ENCODE measurements at places on chromosomes 5 and 9.

- DNase-seq, result no peak
Measured at GRCh38 chr9:6714176-6714575, 43.6 kb upstream of the KDM4C start.

- DNase-seq, result no peak
Measured at GRCh38 chr5:115435065-115435777, 109.4 kb downstream of the FEM1C start.

DNA sequence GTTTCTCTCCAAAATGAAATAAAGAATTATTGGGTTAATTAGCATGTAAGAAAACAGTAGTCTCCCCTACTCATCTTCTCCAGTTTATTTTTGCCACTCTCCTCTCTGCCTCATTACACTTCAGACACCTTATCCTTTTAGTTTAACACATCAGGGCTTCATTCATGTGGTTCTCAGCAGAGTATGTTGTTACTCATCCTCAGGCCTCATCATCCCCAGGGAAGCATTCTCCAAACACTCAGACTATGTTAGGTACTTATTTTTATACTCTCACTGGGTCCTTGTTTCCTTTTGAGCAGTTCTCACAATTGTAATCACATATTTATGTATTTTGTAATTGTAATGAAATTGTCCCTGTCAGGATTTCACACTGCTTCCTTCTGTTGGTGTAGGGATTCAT lies 470.5 kb downstream of the PDE4D start:
- DNase-seq, result no peak

GRCh38 chr9:114769624-114770023 lies 36.2 kb downstream of the TNFSF15 start:
- peak; percentile 44 for DNase-seq

DNA sequence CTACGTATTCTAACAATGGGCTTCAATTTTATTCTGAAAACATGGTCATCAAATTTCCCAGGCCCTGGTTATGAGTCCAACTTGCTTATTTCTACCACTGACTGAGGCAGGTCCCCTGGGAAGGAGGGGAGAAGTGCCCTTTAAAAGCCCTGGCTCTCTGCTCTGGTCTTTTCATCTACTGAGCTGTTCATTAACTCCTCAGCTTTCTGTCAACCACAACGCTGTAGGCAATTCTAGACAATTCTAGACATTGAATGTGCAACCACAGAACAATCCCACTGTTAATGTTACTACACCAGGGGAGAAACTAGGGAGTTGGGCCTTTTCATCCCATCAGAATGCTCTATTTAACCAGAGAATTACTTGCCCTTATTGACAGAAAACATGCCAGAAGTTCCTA lies 10.0 kb downstream of the MOCS2 start:
- no peak for DNase-seq

GRCh38 chr5:120388016-120388781 lies 75.9 kb upstream of the PRR16 start:
- peak; percentile 5 for DNase-seq

GRCh38 chr5:51225789-51226742 lies 157.2 kb upstream of the ISL1 start:
- DNase-seq, result no peak

- no peak for DNase-seq
Measured at GRCh38 chr5:35735718-35736117, 118.1 kb downstream of the SPEF2 start.

GRCh38 chr9:135229701-135230385 lies 142.4 kb downstream of the OLFM1 start:
- no peak for DNase-seq

GRCh38 chr5:1732238-1732941 lies 67.2 kb downstream of the MRPL36 start:
- no peak for DNase-seq

- DNase-seq, result no peak
Measured at GRCh38 chr9:79263628-79264027, 308.1 kb upstream of the TLE4 start.

- no peak for DNase-seq
Measured at GRCh38 chr9:75359638-75360037, 271.3 kb downstream of the OSTF1 start.

GRCh38 chr9:127644943-127645342 lies 32.9 kb downstream of the STXBP1 start:
- DNase-seq, result no peak

DNA sequence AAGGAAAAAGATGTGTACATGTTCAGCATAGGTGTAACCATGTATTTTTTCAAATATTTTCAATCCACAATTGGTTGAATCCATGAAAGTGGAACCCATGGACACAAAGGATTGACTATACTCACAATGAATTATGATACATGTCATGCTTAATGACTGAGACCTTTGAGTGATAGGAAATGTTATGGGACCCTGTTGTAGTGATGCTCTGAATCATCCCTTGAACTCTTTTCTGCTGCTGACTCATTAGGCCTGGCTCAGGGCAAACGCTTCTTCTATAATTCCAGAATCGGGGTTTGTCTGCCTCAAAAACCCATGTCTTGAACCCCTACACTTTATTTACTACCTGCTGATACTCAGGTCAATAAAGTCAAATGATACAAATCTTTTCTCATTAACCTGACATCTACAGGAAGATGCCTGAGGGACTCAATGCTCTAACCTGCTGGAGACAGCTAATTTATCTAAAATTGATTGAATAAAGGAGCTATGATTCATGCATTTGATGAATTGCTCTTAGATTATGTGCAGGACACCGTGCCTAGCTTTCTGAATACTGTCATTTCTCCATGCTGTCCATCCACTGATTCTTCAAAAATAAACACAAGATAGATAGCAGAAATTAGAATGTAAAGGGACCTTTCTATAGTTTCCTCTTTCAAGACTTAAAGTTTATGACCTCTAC lies 260.1 kb downstream of the PRELID2 start:
- DNase-seq, result no peak

DNA sequence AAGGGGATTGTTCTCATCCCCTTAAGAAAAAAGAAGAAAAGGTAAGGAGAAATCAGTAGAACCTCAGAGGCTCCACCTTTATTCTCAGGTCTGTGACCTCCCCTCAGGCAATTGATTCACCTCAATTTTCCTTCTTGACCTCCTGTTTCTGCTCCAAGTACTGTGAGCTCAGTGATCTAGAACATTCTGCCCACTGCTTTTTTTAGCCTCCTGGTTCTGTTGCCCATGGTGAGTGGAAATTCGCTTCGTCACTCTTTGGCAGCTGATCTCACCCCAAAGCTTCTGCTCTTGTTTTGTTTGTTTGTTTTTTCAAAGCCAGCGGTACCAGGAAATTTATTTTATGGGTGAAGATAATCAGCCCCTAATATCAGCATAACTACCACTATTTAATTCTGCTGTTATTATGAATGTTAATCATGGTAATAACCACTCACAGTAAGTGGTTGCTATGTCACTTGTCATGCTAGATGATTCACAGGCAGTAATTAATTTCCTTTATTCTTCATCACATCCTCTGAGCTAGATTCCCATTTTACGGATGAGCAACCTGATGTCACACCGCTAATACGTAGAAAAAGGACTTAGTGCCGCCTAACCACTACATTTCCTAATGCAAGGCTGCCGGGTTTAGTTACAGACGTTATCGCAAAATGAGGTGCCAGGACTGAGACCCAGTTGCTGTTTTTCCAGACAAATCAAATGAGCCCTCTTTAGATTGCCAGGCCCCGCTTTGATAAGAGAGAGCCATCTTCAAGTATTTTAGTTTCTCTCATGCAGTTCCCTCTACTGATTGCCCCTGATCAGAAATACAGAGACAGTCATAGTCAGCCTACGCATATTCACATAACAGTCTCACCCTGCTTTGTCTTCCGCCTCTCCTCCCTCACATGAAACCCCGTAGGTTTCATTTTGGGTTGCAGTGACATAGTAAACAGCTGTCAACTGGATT lies 78.2 kb downstream of the CYFIP2 start:
- DNase-seq, result peak; percentile 6

DNA sequence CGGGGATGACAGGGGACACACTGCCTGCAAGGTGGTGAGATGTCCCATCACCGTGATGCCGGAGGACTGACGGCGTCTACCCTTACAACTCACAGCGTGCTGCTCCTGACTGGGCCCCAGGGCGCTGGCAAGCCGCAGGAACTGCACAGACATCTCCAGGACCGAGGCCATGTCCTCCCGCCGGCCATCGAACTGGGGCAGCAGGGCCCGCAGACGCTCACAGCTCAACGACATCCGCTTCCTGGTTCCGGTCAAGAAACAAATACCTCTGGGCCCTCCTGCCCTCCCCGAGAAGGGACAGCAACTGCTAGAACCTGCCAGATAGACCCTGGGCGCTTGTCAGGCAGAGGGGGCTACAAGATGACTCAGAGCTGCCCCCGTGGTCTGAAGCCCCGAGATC lies 1.0 kb downstream of the SOHLH1 start:
- DNase-seq, result no peak

DNA sequence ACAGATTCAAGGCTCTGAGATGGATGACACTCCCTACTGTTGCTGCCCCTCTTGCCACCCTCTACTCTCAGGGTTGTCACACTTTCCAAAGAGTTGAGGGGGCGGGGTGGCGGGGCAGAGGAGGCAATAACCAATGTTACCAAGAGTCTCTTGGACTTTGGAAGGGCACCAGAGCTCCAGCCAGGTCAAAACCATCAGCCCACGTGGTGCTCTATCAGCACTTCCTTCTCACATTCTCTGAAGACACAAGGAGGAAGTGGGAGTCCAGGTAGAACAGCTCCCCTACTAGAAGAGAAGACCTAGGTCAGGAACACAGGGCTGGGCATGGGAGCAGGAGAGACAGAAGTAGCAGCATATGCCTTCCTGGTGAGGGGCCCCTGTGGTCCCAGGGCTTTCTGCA lies 33.0 kb upstream of the PIK3R1 start:
- DNase-seq, result no peak

DNA sequence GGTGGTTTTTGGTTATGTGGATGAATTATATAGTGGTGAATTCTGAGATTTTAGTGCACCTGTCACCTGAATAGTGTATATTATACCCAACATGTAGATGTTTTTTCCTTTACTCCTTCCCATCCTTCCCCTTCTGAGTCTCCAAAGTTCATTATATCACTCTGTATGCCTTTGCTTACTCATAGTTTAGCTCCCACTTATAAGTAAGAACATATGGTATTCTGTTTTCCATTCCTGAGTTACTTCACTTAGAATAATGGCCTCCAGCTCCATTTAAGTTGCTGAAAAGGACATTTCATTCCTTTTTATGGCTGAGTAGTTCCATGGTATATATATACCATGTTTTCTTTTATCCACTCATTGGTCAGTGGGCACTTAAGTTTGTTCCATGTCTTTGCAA lies 161.6 kb upstream of the CD180 start:
- no peak for DNase-seq

DNA sequence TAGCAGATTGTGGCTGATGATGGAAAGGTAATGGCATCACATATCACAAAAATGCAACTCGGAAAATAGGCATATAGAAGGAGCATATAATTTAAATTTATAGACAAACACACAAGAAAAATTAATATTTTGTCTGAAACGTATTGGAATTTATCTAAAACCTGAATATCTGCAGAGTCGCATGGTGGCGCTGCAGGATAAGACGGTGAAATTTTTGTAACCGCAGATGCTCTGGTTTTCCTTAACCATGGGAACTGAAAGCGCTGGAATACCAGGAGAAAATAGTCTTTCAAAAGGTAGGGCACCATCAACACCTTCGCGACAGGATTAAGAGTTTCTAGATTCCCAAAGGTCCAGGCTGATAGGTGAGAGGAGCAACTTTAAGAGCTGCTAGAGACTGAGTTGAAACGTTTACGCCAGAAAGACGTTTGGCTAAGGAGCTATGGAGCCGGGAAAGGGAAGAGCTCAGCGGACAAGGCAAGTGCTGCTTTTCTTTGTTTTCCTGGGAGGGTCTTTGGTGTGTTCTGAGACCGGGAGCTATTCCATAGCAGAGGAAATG lies 11.0 kb upstream of the PCDHB15 start:
- DNase-seq, result no peak

DNA sequence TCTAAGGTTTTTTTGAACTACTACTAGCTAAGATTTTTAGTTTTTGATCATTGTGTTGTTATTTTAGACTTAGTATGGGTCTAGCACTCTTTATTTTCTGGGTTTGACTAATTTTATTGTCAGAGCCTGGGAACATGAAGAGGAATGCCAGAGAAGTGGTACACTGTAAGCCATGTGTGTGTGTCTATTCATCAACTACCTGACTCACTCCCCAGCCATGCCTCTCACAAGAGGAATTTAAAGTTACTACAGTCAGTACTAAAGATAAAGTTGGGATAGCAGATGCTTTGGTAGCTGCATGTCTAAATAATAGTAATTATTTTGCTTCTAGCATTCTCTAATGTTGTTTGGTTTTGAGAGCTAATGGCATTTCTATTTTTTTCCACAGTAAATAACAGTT lies 264.8 kb downstream of the CSNK1G3 start:
- no peak for DNase-seq

GRCh38 chr5:173878224-173878967 lies 9.8 kb upstream of the CPEB4 start:
- DNase-seq, result no peak

GRCh38 chr9:136846376-136847087 lies 2.7 kb upstream of the PHPT1 start:
- DNase-seq, result no peak

DNA sequence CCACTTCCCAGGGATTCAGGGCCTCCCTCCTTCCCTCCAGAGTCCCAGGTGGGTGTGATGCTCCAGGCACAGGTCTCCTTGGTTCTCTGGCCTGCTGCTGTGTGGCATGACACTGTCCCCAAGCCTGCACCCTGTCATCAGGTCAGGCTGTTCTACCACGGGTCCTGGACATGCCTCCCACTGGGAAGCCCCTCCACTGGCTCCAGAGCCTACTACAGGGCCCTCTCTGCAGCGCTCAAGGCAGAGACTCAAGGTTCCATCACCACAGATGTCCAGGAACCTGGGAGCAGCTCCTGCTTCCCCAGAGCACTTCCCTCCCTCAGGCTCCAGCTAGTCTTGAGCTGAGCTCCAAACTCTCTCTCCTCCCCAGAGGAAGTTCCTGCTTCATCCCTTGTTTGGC lies 237.3 kb downstream of the PBX3 start:
- DNase-seq, result no peak

DNA sequence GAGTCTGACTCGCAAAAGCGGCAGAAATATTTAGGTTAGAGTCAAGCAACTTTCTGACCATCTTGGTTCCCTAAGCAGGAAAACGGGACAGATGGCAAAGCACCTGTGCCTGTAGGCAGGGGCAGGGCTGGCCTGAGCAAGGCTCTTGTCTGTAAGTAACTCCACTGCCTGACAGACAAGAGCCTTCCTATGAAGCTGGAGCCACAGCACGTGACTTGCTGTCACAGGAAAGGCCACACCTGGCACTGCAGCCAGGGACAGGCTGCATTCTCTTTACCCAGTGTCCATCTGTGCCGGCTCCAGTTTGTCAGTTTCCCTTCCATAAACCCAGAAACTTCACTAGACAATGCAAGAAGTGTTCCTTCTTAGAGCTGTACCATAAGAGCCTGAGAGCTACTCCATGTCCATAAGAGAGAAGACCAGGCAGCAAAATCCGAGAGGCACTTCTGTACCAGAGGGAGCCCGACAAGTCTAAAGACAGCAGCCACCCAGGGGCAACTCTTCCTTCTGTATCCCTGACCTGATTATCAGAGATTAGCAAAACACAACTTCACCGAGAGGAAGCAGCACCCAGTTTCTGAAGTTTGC lies 78.1 kb downstream of the GPR21 start:
- DNase-seq, result no peak
